ENCODE measurements at places on chromosomes 1 and 21. TPM values are rescaled to one million over a fixed set of nuclear protein-coding genes. Genes with fewer than 3 reads are reported as not detected.

TBX19 gene
- 0.94 TPM for total RNA-seq

TSTD1 gene
- total RNA-seq: 3.8 TPM

CSMD2 gene
- total RNA-seq: 0.19 TPM

KIAA1614 gene
- total RNA-seq: 3.8 TPM

BEND5 gene
- 0.16 TPM for total RNA-seq

ASCL5 gene
- not detected for total RNA-seq

DTL gene
- 10.0 TPM for total RNA-seq

All from bladder microvascular endothelial cell (primary cell).